Activated CD8-positive, alpha-beta T cell treated with anti-CD3 and anti-CD28 coated beads for 36 hours (primary cell): ENCODE measurements at places on chromosomes 3 and 15. TPM values are rescaled to one million over a fixed set of nuclear protein-coding genes. Genes with fewer than 3 reads are reported as not detected.

DNA sequence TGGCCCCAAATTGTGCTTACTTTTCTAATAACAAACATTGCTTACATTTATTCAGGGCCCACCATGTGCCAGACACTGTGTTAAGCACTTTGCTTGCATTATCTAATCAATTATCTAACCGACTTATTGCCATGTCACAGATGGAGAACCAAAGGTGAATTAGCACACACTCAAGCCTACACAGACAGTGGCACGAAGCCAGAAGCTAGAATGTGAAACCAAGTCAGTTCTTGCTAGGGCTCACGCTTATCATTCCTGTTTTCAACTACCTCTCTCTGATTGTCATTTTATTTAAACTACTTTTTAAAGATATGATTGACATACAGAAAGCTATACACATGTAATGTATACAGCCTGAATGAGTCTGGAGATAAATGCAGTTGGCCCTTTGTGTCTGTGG is 215.7 kb upstream of the CFAP20DC start:
- DNase-seq = no peak

Gene ACTRT3
- total RNA-seq = 0.14 TPM

Gene GHRL
- 0.22 TPM for total RNA-seq

DNA sequence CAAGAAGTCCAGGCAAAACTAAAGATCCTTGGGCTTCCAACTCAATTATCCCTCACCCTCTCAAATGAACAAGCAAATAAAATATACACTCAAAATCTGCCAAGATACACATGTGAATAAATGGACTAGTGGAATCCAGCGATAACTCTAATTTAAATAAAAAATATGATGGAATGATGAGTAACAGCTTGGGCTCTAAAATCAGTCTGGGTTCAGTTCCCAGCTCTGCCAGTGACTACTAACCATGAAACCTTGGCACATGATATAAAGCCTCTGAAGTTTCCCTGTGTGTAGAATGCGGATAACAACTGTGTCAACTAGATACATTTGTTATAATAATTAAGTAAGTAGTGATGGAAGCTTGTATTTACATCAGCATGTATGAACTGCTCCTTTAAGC is 81.3 kb downstream of the CADPS start:
- DNase-seq = no peak

Gene LCMT2
- total RNA-seq = 8.3 TPM

DNA sequence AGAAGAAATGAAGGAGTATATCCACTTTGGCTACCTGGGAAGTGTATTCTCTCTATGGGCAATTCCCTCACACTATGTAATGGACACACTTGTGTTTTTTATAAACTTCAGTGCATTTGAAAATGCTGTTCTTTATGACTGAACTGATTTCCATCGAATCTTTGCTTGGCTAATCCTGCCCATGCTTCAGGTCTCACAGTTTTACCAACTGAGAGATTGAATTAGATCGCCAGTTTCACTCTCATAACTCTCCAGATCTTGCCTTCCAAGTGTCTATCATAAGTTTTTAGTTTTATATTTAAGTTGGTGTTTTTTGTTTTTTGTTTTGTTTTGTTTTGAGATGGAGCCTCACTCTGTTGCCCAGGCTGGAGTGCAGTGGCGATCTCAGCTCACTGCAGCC is 73.5 kb upstream of the MBNL1 start:
- DNase-seq = no peak

- DNase-seq = no peak
These were observed 153.1 kb downstream of the LIPC start for GRCh38 chr15:58584789-58585461.

Gene KCNAB1
- total RNA-seq = not detected

Gene SPPL2A
- 48.8 TPM for total RNA-seq
